NCI-H82 (cell line): ENCODE measurements at places on chromosomes 3 and 15.

DNA sequence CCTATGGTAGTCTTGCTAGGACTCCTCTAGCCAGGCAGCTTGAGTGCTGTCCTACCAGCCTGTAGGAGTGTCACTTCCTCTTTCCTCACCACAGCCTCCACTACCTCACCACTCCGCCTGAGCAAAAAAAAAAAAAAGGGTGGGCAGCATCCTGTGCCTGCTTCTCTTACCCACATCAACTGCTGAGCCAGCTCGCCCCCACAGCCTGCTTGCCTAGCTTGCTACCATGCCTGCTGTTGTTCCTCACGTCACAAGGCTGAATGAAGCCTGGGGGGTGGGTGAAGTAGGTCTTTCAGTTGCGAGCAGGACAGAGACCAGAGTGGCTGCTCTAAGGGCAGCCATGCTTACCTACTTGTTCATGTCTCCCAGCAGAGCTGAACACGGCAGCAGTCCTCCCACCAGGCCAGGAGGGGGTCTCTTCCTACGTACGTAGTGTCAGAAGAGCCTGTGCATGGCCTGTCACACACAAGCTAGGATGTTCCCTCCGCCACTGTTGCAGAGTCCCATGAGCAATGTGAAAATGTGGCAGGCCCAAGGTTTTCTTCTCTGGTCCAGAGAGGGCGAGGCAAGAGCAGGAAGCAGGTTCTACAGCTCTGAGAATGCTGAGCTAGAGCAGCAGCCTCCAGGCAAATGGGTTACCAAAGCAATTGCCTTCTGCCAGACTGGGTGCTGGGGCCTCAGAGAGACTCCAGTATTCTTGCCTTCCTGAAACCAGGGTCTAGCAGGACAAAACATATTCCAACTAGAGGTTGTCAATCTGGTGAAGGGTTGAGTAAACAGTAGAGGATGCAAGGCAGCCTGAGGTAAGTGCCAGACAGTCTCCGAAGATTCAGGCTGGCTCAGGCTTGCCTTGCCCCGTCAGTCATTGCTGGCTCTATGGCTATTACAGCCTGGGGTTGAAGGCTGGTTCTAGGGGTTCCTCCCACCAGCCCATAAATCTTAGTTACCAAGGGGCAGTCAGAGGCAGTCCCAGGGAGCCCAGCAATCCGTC is 8.1 kb downstream of the PPM1M start:
- no peak for DNase-seq

GRCh38 chr15:64975390-64975789 is 14.3 kb downstream of the SPG21 start:
- no peak for DNase-seq

GRCh38 chr15:31733424-31733823 is 296.9 kb upstream of the CHRNA7 start:
- no peak for DNase-seq

GRCh38 chr3:53084310-53085001 is 38.6 kb upstream of the SFMBT1 start:
- DNase-seq: no peak
